Lung (tissue), 17 donors: ENCODE measurements at places on chromosomes 11 and 22.

DNA sequence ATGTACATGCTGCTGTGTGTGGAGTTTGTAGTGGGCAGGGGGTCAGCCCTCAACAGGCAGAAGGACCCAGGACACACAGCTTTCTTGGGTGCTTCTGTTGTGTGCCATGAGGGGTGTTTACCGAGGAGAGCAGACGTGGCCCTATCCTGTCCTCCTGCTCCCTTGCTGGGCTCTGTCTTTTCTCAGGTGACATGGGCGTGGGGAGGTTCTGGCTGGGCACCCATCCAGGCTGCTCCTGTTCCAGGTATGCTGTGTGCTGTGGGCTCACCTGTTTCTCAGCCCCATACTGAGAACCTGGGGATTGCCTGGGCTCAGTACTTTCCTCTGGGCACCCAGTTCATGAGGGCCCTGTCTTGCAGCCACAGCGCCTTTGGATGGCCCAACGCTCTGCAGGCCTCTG lies 23.3 kb downstream of the MICALL1 start:
- no peak for DNase-seq

DNA sequence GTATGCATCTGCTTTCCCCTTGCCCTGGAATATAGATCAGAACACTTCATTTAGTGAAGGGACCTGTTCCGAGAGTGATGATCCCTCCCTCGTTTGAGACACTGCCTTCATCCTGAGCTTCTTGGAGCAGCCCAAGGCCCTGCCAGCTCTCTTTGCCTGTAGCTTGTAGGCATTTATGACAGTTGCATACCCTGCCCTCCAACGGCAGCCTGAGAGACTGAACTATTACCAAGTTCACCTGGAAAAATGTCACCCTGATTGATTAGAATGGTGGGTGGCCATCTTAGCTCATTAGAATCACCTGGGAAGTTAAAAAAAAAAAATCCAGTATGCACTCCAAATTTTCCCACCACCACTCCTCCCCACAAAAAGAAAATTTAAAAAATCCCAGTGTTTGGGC lies 1.5 kb downstream of the MICAL3 start:
- no peak for DNase-seq

DNA sequence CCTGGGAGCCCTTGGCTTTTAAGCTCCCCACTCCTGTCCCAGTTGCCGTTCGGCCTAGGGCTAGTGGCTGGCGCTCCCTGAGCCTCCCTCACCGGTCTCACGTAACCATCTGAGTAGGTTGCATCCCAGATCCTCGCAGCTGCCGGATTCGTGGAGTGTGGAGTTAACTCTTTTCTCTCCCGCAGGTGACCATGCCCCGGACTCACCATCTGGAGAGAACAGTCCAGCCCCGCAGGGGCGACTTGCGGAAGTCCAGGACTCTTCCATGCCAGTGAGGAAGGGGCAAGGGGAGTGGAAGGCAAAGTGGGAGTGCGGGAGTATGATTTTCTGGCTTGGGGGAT lies 902 bp downstream of the MUS81 start:
- no peak for DNase-seq

GRCh38 chr11:77127235-77127911 lies 673 bp upstream of the MYO7A start:
- peak; percentile 77 for DNase-seq

DNA sequence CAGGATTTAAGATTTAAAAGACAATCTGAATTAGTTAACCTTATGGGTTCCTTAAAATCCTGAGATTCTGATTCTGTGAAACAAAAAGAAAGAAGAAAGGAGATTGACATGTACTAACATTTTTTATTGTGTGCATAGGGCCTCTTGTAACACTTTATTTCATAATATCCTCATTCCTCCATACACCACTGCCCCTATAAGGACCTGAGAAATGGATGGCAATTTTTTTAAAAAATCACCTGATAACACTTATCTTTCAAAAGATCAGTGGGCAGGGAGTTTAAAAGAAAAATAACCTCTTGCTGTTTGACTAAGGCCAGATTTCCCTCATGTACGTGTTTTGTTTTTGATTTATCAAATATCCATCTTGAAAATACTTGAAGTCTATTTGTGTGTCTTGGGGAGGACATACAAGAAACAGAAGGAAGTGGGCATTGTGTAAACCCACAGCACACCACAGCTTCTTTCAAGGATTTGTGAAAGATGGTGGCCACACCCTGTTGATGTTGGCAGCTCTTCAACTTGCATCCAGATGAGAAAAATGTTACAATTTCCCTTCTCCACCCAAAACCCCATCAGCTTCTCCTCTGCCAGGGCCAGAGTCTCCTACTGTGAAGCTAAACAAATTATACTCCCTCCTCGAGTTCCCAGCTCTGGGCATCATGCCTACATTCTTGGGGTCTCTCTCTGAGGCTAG lies 35.0 kb upstream of the MPEG1 start:
- no peak for DNase-seq

DNA sequence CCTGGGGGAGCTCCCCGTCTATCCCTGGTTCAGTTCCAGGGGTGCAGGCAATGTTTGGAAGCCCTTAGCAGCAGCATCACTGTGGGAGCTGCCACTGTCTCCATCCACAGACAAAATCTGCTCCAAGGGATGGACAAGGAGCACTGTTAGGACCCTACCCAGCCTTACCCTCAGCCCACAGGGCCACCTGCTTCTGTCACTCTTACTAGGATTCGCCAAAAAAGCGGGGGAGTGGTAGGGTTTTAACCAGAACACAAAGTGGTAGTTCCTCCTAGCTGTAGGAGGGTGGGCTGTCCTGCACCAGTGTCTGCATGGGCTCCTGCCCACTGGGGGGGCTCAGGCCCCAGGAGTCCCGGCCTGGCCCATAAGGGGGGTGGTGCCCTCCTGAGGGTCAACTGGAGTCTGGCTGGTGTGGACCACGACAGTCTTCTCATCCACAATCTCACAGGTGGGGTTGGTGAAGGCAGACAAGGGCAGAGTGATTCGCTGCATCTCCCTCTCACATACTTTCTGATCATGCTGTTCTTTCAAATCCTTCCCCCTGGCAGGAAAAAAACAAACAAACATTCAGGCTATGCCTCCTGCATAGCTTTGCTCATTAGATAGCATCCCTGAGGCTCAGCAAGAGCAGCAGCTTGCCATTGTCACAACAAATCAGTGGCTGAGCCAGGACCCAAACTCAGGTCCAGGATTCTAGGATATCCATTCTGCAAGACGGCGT lies 9.4 kb downstream of the PIK3IP1 start:
- no peak for DNase-seq

- no peak for DNase-seq
These were observed 116.4 kb downstream of the APOL5 start for GRCh38 chr22:35834061-35834460.

DNA sequence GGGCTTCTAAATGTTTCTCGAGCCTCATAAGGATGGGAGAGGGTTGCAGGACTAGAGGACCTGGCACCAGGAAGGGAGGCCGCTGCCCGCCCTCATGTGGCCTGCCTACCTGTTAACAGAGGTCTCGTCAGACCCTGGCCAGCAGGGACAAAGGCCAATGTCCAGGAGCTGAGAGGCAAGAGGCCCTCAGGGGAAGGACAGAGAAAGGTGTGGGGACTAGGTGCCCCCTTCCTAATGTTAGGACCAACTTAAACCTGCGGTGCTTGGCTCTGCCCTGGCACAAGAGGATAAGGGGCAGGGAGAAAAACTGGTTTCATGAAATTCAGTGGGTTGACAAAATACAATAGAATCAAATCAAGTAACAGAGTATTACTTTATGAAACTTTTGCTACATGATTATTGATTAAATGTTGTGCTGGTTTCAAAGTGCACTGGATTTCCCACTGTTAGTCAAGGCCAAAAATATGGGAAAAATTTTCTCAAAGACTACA lies 20.0 kb upstream of the SYT12 start:
- DNase-seq = no peak
